ENCODE measurements at places on chromosomes 1 and 21.

- no peak for DNase-seq
These were observed 43.4 kb downstream of the IGSF5 start for GRCh38 chr21:39788383-39788782.

DNA sequence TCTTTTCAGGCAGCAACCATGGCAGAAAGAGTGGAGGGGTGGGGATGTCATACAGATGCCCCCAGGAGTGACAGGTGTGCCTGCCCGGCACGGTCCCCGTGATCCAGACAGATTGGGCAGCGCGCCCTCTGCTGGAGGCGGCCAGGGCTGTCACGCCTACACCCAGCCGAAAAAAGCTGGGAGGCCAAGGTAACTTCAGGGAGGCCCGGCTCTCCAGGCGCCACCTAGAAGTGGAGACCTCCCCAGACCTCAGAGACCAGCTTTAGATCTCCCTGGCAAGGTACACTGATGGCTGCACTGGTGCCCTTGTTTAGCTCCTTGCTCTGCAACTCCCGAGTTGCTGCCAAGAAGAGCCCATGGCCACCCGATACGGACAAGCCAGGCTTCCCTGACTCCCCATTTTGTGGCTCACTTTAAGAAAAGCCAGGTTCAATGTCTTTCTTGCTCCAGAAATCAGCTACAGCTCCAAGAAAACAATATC, 6.6 kb downstream of the GOLT1A start:
- peak; percentile 83 for DNase-seq

DNA sequence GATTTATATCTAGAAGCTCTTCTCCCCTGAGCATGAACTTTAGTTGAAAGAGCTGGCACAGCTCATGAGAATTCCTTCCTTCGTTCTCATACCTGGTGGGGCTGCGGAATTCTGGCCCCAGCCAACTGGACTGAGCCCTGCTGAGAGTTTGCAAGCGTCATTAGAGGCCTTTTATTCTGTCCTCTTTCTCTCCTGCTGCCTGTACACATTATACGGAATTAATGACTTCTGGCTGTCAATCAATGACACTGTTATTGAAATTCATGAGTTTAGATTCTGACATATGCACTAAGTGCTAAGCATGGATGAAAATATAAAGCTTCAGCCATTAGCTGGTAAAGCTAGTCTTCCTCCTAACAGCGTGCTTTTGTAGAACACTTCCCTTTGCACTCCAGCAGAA, 27.5 kb downstream of the KAZN start:
- no peak for DNase-seq

DNA sequence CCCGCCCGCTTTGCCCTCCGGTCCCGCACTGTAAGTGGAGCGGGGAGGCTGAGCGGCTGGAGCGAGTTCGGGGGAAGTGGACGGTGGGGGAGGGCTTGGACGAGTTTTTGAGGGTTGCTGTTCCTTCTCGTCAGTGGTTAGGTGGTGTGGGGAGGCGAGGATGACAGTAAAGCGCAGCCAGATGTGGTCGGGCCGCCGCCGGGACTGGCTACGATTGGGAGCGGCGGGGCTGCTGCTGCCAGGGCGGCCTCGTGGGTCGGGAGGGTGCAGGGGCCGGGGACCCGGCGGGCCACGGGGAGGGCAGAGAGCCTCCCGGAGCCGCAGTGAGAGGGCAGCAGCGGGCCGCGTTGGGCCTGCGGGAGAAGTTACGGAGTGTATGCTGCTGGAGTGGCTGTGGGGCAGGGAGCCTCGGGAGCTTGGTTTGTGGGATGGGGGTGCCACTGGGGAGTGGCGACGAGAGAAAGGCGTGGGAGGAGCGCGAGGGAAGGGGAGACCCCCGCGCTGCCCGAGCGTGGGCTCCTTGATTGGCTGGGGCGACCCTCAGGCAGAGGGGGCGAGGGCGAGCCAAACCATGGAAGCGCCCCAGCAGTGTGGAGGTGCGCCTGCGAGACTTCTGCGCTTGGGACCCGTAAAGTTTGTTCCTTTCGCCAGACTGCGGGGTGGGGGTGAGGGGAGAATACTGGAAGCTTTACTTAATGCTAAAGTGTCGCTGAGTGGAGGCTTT, 2.1 kb downstream of the ADGRL2 start:
- DNase-seq: peak; percentile 10

- no peak for DNase-seq
These were observed 5.0 kb downstream of the NDUFS2 start for GRCh38 chr1:161207173-161207572.

GRCh38 chr1:230425252-230426091, 660 bp downstream of the PGBD5 start:
- DNase-seq: no peak

GRCh38 chr1:218466341-218467010, 121.3 kb downstream of the TGFB2 start:
- DNase-seq: no peak
